Central memory CD8-positive, alpha-beta T cell (primary cell): ENCODE measurements at places on chromosomes 5 and 9.

GRCh38 chr5:175377816-175378215 lies 66.2 kb downstream of the DRD1 start:
- H3K4me3 ChIP-seq = no peak overlapping the region
- H3K36me3 ChIP-seq = no peaks in the 10 kb centered on the region
- peaks cover 76% of the 10 kb centered on the region for H3K27me3 ChIP-seq
- DNase-seq = no peak
- no peaks in the 10 kb centered on the region for H3K4me1 ChIP-seq

DNA sequence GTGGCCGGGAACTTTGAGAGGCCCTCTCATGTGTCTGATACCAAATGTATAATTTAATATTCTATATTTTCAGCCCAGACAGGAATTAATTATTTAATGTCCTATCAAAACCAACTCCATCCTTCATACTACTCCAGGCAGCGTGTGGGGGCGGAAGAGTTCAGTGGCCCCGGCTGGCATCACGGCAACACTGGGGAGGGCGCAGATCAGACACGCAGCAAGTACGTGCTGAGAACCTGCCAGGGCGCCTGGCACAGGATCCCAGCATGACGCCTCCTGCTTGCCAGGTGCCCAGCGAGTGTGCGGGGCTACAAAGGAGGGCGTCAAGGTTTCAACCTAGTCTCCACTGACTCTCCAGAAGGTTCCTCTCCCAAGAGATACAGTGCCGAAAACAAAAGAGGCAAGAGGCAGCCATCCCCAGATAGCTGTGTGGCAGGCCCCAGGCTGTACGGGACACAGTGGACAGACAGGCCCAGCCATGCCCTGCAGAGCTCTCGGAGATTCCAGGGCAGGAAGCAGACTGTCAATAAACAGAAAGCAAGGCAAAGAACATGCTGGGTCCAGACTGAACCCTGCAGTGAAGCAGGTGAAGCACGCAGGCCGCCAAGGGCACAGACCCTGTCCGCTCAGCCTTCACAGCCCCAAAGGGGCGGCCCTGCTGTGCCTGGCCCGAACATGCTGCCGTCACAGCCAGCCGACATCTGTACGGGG lies 110.3 kb downstream of the VAV2 start:
- H3K4me1 ChIP-seq = no peaks in the 10 kb centered on the region
- H3K4me3 ChIP-seq = no peak overlapping the region
- no peak for DNase-seq
- no peak overlapping the region for H3K27ac ChIP-seq
- H3K27me3 ChIP-seq = no peaks in the 10 kb centered on the region

- no peaks in the 10 kb centered on the region for H3K4me1 ChIP-seq
- H3K27me3 ChIP-seq = peaks cover 11% of the 10 kb centered on the region
- H3K36me3 ChIP-seq = peaks cover under 1% of the 10 kb centered on the region
- no peak overlapping the region for H3K4me3 ChIP-seq
Measured at GRCh38 chr9:15529566-15530324, 19.0 kb upstream of the PSIP1 start.

- no peaks in the 10 kb centered on the region for H3K27me3 ChIP-seq
- peaks cover 44% of the 10 kb centered on the region for H3K4me1 ChIP-seq
- H3K4me3 ChIP-seq = peak overlapping the region; percentile 96
- peaks cover 13% of the 10 kb centered on the region for H3K36me3 ChIP-seq
- DNase-seq = no peak
Measured at GRCh38 chr9:35605351-35606137, 482 bp downstream of the TESK1 start.

- H3K4me1 ChIP-seq = no peaks in the 10 kb centered on the region
- H3K4me3 ChIP-seq = no peak overlapping the region
- H3K27me3 ChIP-seq = peaks cover 47% of the 10 kb centered on the region
Measured at GRCh38 chr5:171367424-171368370, 20.0 kb upstream of the NPM1 start.

DNA sequence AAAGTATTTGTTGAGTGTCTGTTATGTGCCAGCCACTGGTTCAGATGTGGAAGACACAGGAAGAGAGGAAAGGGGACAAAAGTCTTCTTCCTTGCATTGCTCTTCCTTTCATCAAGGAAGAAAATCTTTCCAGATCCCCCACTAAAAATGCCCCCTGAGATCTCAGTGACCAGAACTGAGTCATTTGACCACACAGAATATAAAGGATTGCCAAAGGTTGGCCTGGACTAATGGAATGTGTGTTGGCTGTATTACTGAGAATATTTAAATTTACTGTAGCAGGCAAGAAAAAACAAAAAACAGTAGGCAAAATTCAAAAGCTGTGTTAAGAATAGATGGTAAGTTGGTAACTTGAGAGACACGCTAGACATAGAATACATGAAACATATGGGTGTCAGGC lies 10.0 kb upstream of the SEPTIN8 start:
- peaks cover 14% of the 10 kb centered on the region for H3K27me3 ChIP-seq
- H3K36me3 ChIP-seq = no peaks in the 10 kb centered on the region
- H3K27ac ChIP-seq = no peak overlapping the region
- no peaks in the 10 kb centered on the region for H3K4me1 ChIP-seq
